OCI-LY7 (cell line): ENCODE measurements at places on chromosomes 4 and X.
A peak's percentile ranks its signal among the peaks of the same experiment; 100 is the strongest.

GRCh38 chrX:108439426-108439942 is at the start of gene COL4A5:
Gene COL4A5, plus strand, starts transcription at chrX:108439838. Its CDS starts 288 bp downstream, at chrX:108440126.
- DNase-seq: no peak

- no peak for DNase-seq
Measured at GRCh38 chr4:78298618-78299017, 241.5 kb downstream of the FRAS1 start.

DNA sequence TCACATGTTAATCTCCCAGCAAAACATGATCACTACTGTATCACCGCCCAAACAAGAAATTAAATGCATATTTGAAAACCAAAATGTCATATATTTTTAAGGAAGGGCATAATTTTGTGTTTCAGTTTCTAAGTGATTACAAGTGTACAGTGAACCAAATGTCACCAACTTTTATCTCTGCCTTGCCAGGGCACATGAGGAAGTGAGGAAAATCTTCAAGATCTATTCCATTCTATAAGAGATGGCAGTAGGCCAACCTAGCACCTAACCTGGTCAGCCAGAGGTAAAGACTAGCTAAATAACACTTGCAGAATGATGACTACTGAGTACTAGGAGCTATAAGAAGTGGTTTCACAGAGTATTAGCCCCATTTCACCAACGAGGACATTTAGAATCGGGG is 107.2 kb downstream of the ATP11C start:
- no peak for DNase-seq

GRCh38 chr4:147854154-147854553 is 122.3 kb downstream of the ARHGAP10 start:
- DNase-seq: no peak

DNA sequence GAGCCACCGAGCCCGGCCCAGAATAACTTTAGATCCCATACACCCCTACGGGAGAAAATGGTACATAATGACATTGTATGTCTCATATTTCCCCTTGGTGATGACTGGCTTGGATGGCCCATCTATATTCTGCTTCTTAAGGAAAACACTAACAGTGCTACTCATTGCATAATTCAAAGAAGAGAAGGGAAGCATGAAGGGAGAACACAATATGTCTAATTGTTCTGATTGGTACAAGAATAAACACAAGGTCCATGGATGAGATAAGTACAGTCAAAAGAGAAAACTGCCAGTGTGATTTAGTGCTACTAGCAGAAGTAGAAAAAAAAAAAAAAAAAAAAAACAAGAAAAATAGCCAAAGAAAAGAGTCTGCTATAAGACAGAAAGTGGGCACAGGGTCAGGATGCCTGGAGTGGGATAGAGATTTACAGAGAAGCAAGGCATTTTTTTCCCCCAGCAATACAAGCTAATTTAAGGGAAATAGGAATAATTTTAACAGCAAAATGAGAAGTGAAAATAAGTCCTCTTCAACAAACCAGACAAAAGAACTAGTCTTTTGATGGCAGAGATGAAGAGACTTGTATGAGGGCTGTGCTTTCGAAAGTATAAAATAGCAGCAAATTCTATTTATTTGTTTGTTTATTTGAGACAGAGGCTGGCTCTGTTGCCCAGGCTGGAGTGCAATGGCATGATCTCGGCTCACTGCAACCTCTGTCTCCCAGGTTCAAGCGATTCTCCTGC is 96.5 kb upstream of the MAP3K15 start:
- peak; percentile 34 for DNase-seq

DNA sequence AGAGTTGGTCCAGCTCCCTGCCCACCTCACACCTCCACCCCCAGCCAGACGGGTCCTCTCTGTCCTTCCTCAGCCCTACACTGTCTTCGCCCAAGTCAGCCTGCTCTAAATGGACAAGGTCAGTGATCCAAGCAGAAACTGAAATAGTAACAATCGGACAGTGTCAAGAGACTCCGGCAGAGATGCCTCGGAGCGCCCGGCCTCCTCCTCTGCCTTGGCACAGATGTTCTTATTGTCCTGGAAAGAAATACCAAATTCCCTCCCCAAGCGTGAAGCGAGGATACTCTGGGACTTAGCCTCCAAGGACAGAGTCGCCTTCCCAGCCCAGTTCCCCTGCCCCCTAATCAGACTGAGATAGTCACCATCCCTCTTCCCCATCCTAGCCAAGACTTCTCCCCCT is 28.5 kb downstream of the UTP14A start:
- DNase-seq: no peak

DNA sequence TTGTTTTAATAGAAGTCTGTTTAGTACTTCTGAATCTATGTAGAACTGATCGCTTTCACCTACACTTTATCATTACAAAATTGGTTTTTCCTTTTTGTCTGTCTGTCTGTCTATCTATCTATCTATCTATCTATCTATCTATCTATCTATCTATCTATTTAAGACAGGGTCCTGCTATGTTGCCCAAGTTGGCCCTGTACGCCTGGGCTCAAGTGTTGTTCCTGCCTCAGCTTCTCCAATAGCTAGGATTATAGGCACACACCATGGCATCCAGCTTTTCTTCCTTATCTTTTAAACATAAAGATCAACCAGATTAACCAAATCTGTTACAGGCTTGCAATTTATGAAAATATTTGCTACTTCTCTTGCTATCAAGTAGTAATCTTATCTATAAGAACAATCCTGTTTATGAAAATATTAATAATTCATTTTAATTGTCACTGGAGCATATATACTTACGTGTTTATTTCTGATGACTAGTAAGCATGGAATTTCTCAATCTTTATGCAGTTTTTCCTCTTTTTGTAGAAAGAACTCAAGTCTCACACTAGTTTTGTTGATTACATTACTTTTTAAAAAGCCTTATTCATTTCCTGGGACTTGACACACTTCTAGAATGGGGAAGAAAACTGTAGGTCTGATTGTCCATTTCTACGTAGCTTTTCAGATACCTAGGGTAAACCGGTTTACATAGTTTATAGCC is 24.5 kb downstream of the KIAA0232 start:
- no peak for DNase-seq

- DNase-seq: peak; percentile 65
Measured at GRCh38 chr4:98446499-98447375, 185.6 kb downstream of the RAP1GDS1 start.

- no peak for DNase-seq
Measured at GRCh38 chr4:189048119-189048518, 892.6 kb upstream of the FRG1 start.

- DNase-seq: peak; percentile 21
Measured at GRCh38 chr4:174564529-174564928, 42.2 kb upstream of the HPGD start.

GRCh38 chr4:139391731-139392130 is 62.2 kb upstream of the RAB33B start:
- DNase-seq: no peak

DNA sequence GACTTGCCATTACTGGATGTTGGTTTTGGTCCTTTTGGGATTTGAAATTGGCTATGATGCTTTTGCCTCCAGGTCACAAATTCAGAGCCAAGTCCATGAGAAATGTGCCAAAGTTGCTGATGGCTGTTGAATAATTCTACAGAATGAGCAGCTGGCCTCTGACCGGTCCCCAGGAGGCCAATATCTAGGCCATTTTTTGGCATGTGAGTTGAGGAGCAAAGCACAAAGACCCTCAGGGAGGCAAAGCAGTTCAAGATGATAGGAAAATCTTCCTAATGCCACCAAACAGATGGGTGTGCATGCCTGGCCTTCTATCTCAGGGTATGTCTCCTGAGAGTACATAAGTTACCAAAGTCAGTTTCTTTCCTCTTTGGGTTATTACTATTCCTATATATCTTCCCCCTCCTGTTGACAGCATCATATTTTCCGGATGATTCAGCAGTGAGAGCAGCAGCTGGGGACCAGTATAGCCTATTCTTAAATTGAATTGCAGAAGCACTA is 44.4 kb downstream of the SEL1L3 start:
- DNase-seq: no peak

DNA sequence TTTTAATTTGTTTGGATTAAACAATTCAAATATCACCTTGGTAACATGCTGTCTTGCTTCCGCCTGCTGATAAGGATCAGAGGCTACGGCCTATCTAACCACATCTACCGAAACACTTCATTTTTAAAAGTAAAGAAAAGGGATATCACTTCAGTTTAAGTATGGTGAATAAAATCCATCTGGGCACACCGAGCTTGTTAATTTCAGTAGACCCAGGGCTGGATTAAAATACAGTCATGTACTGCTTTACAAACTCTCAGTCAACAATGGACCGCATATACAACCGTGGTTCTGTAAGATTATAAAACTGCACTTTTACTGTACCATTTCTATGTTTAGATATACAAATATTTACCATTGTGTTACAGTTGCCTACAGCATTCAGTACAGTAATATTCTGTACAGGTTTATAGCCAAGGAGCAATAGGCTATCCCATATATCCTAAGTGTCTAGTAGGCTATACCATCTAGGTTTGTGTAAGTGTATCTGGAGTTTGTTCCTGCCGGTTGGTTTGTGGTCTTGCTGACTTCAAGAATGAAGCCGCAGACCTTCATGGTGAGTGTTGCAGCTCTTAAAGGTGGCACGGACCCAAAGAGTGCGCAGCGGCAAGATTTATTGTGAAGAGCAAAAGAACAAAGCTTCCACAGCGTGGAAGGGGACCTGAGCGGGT is 40.0 kb downstream of the SEPTIN11 start:
- DNase-seq: no peak

DNA sequence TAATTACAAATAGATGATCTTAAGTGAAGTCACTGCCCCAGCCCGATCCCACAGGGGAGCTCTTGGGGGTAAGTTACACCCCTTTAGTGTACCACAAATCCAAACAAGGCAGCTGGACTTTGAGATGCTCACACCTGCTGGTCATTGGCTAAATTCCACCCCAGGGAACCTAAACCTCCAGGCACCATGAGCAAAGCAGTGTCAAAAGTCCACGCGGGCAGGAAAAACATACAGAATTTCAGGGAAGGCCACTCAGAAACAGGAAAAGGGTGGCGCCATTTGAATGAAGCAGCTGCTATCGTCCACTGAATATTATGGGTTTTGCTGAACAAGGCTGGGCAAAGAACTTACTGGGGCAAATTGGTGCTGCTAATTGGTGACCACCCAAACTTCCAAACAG is 30.9 kb downstream of the SUPT20HL1 start:
- no peak for DNase-seq

DNA sequence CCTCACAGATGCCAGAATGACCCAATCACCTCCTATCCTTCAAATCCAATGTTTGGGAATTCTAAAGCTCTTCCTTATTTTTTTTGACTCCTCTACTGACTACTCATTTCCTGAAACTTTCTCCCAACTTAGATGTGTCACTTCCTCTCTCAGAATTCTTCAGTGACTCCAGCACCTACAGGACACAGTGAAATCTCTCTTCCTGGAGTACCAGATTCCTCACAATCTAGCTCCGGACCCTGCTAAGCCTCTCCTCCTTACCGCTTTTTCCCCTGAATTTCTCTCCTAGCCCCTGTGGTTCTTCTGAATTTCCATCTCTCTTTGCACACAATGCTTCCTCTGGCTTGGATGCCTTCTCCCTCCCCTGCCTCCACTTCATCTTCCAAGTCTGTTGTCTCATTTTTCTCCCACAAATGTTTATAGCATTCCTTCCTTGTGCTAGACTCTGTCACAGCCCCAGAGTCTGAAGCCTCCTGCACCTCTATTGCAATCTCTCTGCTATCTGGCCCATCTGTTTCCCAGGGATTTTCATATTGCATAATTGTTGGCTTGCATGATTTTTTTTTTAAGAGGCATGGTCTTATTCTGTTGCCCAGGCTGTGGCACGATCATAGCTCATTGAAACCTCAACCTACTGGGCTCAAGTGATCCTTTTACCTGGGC is 80.1 kb downstream of the ANAPC4 start:
- no peak for DNase-seq

DNA sequence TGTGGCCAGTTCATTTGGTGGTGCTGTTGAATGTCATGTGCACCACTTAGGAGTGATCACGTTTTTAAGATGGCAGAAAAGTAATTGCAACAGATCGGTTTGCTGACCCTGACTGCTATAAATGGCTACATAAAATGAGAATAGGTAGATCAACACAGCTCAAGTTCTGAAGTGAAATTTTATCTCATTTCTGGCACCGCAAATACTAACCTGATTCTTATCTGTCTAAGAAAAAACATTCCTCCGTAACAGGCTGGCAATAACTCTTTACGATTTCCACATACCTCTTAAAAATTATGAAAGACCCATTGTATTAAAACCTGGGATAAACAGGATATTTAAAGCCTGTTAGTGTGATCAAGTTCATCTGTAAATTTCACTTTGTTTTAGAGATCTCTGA is 387.5 kb downstream of the PDGFC start:
- no peak for DNase-seq

DNA sequence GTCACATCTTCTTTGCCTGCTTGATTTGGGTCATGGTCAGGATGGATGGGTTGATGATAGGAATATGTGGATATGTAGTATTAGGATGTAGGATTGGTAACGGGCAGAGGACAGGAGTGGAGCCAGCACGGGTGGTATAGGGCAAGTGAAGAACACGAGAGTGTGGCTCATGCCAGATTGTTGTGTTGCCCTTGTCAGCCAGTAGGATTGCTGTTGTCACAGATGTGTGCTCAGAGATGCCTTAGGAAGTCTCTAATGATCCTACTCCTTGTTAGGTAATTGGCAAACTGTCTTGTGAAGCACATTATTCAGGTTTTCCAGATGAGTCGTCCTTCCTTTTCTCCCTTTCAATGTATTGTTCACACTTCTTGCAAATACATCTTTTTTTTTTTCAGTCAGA is 5.5 kb downstream of the ATP10D start:
- DNase-seq: peak; percentile 56

GRCh38 chrX:47634871-47635575 is 5.3 kb upstream of the CFP start:
- no peak for DNase-seq

DNA sequence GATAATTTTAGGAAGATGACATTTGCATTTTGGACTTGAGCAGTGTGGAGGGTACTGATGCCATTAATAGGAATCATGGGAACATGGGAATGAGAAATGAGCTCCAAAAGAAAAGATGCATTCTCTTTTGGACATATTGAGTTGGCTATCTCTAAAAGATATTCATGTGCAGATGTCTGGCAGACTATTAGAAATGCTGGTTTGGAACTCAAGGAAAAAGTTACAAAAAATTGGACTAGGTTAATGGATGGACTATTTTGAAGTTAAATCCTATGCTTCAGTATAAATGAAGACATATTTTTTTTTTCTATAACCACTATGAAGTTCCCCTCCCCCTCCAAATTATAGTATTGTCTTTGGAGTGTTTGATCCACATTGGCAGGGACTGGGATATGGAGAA is 3.6 kb upstream of the LIMCH1 start:
- no peak for DNase-seq

DNA sequence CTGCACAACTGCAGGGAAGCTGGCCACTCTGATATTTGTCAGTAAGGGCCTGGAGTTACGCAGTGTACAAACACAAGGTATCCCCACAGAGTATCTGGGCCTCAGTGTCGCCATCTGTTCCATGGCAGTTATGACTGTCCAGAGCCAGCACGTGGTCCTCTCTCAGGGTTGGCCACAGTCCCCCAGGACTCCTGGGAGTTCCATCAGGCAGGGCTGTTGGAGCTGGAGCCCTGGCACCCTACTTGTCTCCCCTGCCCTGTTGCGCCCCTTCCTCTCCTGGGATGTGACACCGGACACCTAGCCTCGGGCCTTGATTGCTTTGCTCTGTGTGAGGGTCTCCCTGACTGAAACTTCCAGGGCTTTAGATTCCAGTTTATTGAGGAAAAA is 8.4 kb downstream of the HTRA3 start:
- DNase-seq: no peak
